Stimulated activated CD4-positive, alpha-beta T cell treated with anti-CD3 and anti-CD28 coated beads, Interleukin-1b, Interleukin-23, amount 100 ng/mL, for 48 hours (primary cell): ENCODE measurements at places on chromosomes 4 and X.

- no peak for DNase-seq
Measured at GRCh38 chrX:45696736-45697135, 496.1 kb upstream of the DIPK2B start.

DNA sequence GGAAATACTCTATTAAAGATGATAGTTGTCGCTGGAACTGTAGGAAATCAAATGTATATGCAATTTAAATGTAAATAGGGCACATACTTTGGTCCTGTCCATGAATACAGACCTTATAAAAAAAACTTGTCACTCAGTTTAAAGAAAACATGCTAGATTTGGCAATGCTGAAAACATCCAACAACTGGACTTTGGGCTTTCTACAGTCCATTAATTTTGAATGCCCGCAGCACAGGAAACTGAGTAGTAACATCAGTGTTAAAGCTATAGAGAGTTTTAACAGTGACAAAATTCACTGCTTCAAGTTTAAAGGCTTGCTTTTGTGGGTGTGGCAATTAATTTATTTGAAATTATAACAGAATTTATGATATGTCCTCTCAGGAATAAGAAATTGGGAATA lies 578.4 kb downstream of the TRIML1 start:
- DNase-seq, result no peak

- DNase-seq, result no peak
Measured at GRCh38 chr4:68180849-68181526, 51.3 kb upstream of the TMPRSS11F start.

- no peak for DNase-seq
Measured at GRCh38 chr4:9841072-9841471, 59.6 kb downstream of the DRD5 start.

DNA sequence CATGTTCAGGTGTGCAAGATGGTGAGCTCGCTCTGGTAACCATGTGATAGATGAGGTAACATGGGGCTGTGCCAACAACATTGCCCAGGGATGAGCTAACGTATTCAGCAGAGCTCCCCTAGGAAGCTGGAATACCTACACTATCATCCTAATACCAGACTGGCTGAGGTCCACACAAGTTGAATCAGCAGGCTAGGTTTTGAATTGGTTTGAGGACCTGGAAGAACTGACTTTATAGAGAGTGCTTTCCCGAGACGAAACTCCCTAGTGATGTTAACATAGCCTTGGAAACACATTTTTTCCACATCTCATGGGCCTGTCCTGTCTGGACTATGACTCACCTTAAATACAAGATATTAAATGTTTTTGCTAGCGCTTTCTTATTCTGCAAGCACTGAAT lies 56.7 kb downstream of the IGFBP7 start:
- DNase-seq, result no peak

- DNase-seq, result no peak
Measured at GRCh38 chr4:152807294-152807829, 27.6 kb downstream of the ARFIP1 start.

DNA sequence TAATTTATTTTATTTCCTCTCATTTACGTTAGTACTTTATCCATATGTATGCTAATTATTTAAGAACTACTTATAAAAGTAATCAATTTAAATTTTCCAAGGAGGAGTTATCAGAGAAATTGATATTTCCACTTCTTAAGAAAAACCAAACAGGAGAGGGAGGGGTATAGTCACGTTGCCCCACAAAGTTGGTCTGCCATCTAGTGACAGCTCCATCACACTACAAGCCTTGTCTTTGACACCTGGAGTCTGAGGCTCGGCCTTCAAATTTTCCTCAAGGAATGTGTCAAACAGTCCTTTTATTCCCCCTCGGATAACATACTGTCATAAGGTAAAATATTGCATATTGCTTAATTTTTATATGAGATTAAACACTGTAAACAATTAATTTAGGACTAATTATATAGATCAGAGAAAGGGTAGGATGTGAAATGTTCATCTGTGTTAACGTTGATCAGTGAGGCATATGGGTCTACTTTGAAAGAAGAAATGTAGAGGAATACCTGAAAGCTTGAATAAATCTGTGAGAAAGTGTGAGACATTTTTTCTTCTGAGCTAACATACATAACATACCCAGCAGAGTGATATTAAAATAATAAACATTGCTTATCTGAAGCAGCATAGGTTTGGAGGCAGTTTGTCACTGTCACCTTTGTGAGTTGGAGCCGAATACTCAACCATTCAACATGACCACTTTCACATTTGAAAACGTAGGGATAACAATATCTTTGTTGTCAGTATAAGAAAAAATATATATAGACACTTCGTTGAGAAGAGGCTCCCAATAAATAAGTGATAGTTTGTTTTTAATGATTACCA lies 114.4 kb downstream of the GLRA3 start:
- DNase-seq, result no peak

- DNase-seq, result no peak
Measured at GRCh38 chr4:132691668-132692067, 457.4 kb upstream of the PCDH10 start.

- DNase-seq, result no peak
Measured at GRCh38 chr4:62226082-62226481, 1026.0 kb downstream of the ADGRL3 start.

DNA sequence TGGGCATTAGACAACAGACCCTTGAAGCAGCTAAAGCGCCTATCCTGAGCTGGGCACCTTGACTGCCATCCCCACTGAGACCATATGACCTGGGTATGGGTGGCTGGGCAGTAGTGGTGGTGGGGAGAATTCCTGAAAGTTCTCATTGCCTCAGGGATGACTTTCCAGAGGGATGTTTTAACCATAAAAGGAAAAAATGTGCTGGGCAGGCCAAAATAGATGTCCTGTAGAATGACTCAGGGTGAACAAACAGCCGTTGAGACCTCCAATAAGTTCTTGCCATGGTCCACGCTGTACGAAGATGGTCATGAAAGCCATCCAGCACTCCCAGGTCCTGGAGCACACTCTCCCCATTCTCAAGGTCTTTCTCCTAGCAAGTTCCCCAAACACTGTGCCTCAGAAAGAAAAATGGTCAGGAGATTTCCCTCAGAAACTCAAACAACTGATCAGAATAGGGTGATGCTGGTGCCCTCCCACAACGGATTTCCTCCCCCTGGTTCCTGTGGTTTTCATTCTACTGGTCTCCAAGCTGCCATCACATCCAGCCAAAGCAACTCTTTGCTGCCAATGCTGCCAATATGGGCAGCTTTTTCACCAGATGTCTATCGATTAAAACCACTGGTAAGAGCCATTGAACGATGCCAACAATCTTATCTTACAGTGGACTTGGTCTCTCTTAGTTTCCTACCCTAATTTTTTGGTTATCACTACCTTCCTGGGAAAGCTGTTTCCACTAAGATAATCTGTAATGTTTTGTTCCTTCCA lies 11.2 kb downstream of the CDKN2AIP start:
- DNase-seq, result no peak

DNA sequence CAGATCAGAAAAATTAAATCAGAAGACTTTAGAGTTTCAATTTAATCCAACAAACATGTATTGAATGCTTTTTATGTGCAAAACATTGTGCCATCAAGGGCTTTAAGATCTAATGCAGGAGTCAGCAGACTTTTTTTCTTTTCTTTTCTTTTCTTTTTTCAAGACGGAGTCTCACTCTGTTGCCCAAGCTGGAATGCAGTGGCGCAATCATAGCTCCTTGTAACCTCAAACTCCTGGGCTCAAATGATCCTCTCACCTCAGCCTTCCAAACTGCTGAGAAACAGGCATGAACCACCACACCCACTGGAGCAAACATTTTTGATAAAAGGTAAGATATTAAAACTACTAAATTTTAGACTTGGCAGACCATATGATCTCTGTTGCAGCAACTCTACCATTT lies 24.6 kb upstream of the LRBA start:
- DNase-seq, result no peak

- no peak for DNase-seq
Measured at GRCh38 chr4:574346-575161, 1.5 kb downstream of the TMEM271 start.

GRCh38 chr4:153466949-153467896 lies 1.1 kb downstream of the TMEM131L start:
- DNase-seq, result peak; percentile 39

GRCh38 chr4:121794505-121795188 lies 6.5 kb upstream of the EXOSC9 start:
- no peak for DNase-seq

DNA sequence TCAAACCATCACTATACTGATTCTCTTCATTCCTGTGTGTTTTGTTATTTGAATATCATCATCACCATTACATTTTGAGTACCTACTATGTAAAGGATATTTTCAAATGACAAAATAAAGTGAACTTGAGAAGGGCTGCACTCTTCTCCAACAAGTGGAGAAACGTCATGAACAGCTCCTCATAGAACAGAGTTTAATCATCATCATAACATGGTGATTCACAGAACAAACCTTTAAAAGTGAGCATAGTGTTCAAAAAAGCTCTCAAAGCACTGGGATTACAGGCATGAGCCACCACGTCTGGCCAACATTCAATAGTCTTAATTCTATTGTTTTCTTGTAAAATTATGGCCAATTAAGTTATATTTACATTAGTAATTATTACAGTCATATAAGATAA lies 993.9 kb downstream of the PDHA2 start:
- DNase-seq, result no peak

- no peak for DNase-seq
Measured at GRCh38 chrX:69285401-69285877, 120.2 kb upstream of the PJA1 start.

GRCh38 chr4:109675181-109675580 lies 28.1 kb downstream of the CASP6 start:
- DNase-seq, result no peak

- no peak for DNase-seq
Measured at GRCh38 chr4:181030961-181031360, 1212.2 kb upstream of the TENM3 start.

GRCh38 chrX:15492469-15492868 lies 664 bp downstream of the PIR start:
- no peak for DNase-seq

DNA sequence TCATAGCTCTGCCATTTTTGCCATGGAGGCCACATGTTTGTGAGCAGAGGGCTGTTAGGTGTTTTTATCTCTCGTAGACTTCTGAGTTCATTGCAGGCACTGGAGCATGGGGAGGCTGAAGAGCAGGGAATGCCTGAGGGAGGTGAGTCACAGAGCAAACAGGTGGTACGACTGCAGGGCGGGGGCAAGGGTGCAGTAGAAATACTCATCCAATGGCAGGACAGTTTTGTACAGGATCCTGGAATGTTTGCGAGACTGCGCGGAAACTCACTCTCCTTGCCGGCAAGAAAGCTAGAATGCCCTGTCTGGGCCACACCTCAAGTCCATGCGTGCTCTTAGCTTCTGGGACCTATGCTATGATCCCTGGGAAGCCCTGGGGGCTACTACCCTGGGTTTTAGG lies 20.0 kb upstream of the VCX2 start:
- DNase-seq, result no peak

DNA sequence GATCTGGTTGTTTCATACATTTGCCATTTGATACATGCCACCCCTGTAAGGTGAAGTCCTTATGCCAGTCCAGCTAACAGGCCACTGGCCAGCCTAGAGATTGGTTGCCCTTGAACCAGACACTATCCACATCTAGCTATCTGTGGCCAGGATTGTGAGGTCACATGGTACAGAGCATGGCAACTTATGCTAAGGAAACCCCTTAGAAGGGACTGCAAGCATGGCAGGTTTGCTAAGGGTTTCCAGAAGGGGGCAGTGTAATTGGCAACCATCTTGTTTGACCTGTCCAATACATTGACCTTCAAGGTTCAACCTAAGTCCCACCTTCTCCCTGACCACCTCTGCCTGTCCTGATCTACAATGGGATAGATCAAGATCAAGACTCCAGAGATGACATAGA lies 47.5 kb downstream of the SMC1A start:
- DNase-seq, result no peak

- no peak for DNase-seq
Measured at GRCh38 chr4:110480031-110480549, 4.1 kb downstream of the ENPEP start.

DNA sequence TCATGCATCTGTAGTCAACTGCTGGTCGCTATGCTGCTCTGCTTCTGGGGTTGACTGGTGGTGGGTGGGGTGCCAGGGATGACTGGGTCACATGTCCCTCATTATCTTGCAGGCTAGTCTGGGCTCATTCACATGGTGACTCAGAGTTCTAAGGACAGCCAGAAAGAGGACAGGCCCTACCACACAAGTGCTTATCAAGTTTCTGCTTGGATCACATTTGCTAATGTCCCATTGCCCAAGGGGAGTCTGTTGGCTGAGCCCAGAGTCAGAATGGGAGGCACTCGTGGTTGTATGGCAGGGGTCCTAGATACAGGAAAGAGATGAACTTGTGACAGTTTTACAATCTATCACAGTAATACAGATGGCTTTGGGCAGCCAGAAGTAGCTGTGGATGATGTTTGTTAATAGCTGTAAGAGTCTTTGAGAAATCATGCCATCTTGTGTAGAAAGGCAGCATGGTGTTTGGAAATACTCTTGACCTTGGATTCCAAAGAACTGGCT lies 221.3 kb downstream of the GPAT3 start:
- DNase-seq, result no peak

DNA sequence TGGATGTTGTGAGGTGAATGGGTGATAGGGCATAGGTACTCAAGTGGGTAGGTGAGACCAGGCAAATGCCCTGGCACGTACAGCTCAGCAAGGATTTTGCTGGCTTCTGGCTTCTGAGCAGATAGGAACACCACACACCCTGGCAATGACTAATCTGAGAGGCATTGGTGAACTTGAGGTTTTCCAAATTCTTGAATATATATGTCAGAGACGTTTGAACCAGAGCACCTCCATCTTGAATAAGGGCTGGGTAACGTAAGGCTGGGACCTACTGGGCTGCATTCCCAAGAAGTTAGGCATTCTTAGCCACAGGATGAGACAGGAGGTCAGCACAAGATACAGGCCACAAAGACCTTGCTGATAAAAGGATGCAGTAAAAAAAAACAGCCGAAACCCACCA lies 204.5 kb downstream of the NLGN4X start:
- DNase-seq, result no peak

DNA sequence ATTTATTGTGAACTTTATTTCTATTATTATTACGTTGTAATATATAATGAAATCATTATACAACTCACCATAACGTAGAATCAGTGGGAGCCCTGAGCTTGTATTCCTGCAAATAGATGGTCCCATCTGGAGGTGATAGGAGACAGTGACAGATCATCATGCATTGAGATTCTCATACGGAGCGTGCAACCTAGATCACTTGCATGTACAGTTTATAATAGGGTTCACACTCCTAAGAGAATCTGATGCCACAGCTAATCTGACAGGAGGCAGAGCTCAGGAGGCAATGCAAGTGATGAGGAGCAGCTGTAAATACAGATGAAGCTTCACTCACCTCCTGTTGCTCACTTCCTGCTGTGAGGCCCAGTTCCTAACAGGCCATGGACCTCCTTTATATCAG lies 2170.2 kb downstream of the PCDH7 start:
- no peak for DNase-seq
